ENCODE measurements at places on chromosomes 4 and X.

DNA sequence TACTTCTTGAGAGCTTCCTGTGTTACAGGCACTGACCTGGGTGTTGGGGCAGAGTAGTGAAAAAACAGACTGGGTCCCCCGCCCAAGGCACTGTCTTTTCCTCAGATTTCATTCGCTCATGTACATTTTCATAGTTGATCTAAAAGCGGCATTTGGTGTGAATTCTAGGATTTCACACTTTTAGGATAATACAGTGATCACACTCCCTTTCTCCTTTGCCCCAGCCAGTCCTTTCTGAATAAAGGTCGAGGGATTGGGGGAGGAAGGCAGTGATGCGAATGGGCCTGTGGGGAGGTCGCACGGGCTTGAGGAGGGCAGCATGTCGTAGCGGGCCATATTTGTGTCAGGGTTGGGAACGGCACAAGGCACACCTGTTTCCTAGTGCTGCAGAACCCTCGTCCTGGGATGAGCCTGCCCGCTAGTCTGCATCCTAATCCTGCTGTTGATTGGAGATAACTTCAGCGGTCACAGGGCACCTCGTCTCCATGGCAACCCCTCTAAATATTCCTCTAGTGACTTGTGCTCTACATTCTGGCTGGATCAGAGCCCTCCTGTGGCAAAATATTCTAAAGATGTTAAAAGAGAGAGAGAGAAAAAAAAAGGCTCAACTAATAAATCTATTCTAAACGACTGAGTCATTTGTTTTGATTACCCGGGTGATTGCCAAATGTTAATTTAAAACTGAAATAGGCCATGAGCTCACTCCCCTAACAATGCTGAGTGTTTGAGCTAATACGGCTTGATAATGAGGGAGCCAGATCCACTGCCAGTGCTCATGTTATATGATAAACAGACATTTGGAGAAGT is 21.8 kb downstream of the FHL1 start:
- peak; percentile 97 for DNase-seq

DNA sequence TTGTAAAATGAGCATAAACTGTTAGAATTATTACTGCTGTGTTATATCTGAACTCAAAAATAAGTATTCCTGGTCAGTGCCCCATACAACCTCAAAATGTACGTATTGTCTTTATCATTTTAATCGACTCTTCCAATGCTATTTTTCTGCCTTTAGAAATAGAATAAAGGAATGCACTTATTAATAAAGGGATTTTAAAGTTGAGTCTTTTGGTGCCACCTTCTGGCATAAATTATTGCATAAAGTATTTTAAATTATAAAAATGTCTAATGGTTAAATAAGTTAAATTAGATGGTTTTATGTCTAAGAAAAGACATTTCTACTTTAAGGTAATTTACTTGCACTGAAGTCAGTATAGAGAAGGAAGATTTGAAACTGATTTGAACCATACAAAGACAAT is 424.0 kb upstream of the NDST4 start:
- DNase-seq = no peak

GRCh38 chr4:39085891-39086290 is 23.9 kb downstream of the KLHL5 start:
- DNase-seq = peak; percentile 85

DNA sequence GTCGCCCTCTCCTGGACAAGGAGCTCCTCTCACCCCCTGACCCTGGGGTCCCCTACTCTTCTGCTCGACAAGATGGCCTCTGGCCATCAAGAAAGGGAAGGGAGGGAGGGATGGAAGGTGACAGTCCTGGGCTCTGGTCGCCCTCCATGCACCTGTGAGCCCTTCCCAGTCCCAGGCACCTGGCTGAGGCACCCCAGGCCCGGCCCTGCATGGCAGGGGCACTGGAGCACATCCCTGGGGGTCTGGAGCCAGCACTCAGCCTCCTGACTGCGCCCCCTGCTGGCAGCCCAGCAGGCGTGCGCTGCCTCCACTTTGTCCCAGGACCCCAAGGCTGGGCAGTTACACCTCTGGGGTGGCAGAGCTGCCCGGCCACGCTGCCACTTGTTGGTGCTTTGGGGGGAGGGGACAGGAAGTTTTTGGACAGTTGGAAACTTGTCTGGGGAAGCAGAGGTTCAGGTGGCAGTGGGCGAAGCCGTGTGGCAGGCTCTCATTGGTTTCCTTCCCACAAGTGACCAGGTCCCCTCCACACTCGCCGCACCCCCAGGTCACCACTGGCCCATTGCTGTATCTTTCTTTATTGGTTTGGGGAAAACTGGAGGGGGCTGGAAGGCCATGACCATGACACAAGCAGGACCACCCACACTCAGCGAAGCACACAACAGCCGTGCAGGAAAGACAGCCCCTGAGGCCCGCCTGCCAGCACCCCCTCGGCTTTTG is 4.3 kb downstream of the PNCK start:
- DNase-seq = peak; percentile 23

- no peak for DNase-seq
These were observed 12.5 kb downstream of the ZBTB33 start for GRCh38 chrX:120262859-120263708.

DNA sequence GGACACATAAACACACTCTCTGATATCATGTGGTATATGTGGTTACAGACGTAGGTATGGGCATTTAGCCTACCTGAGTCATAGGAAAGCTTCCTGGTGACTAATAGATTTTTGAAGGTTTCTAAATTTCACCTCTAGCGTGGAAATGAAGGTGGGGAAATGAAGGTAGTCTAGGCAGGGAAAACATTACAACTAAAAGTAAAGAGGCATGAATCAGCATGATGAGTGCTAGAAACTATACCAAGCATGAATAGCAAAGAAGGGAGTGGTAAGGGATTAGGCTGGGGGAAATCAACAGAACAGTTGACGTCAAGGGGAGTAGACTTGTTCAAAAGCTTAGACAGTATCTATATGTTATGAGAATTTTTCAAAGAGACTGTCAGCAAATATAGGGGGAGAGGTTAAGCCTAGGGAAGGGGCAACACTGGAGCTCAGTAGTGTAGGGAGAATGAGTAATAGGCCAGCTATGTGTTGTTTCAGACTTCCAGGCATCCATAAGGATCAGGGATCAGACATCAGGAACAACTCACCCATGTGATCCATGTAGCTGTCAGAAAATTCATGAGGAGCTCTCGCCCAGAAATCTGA is 279.3 kb upstream of the DIPK2B start:
- peak; percentile 88 for DNase-seq

DNA sequence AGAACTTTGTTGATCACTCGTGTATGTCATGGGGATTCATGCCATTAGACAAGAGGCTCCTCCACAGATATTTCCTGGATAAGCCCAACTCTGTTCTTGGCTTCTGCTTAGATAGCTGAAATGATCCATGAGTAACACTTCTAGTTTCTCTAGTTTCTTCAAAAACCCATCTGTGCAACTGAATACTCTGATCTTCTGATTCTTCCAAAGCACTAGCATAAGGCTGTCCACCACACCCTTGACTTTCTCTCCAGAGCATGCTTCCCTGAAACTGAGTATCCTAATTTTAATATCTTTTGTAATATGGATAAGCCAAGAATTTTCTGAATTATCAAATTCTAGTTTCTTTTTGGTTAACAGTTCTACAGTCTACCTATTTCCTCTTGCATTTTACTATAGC is 118.6 kb upstream of the TAPT1 start:
- DNase-seq = no peak

DNA sequence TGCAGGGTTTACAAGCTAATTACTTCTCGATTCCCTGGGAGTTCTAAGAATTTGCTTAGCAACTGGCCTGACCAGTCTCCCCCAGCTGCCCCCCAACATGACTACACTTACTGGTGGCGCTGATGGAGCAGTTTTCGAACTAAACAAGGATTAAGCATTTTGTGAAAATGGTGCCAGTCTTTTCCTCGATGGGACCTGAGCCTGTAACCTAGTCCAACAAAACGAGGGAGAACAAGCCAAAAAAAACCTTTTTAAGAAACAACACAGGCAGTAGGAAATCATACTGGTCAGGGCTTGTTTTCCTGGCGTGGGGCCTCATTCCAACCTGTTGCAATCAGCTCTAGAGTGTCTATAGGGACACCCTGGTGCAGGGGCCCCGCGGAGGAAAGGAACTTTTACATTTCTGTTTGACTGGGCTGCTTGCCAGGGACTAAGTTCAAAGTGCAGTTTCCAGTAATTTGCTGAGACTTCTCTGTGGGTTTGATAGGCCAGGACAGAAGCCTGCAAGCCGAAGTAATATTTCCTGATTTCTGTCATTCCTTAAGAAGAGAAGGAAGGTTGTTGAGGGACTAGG is 158.7 kb downstream of the SPRY1 start:
- DNase-seq = peak; percentile 70

DNA sequence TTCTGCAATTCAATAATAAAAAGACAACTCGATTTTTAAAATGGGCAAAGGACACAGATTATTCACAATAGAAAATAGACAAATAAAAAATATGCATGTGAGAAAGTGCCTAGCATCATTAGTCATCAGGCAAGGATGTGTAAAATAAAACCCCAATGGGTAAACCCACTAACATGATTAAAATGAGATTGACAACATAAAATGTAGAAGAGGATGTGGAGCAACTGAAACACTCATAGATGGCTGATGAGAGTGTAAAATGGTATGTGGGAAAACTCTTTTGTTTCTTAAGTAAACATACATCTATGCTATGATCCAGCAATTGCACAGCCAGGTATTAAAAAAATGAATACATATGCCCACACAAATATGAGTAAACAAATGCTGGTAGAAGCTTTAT is 177.6 kb downstream of the IQCM start:
- DNase-seq = peak; percentile 76

DNA sequence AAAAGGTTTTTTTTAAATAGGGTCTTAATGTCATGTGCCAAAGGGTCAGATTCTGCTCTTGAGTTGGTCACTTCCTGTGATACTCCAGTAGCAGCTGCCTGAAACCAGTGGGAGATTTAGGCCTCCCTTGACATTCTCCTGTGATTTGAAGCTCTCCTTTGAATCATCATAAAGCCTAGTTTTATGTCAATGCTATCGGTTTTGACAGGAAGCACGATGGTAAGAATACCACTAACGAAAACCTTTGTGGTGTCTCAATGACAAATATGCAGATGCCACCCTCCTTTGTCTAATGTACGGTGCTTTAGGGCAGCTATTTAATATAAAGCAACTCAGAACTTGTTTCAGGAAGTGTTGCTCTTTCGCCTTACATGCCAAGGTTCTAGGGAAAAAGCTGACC is 44.2 kb downstream of the CCNI start:
- no peak for DNase-seq

DNA sequence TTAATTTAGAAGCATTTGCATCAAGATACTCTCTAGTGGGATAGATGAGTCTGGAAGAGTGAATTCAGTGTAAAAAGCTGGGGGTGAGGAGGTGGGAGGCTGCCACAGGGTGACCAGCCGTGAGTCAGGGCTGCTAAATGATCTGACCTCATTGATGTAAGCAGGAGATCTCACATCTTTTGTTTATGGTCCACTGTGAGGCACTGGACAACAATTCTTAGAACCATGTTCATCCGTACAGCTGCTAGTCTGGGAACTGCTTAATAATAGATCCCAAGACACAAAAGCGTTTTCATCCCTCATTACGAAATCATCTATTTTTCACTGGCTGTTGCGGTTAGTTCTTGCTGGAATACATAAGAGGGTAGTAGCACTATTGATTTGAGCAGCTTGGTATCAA is 14.1 kb downstream of the KLF3 start:
- DNase-seq = peak; percentile 92

DNA sequence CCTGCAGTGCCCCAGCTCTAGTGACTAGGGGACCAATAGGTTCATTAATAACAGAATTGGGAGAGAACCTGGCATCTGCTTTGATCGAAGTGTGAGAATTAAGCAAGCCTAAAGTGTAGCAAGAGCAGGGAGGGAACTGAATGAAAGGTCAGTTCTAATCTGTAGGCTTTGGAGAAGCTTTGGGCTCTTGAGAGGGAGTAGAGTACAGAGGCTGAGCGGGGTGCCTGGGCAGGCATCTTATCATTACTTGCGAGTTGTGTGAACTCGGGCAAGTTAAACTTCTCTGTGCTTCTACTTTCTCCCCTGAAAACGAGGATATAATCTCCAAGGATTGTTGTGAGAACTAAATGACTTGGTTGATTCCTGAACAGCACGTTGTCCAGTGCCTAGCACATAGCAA is 906 bp upstream of the PARM1 start:
- no peak for DNase-seq

DNA sequence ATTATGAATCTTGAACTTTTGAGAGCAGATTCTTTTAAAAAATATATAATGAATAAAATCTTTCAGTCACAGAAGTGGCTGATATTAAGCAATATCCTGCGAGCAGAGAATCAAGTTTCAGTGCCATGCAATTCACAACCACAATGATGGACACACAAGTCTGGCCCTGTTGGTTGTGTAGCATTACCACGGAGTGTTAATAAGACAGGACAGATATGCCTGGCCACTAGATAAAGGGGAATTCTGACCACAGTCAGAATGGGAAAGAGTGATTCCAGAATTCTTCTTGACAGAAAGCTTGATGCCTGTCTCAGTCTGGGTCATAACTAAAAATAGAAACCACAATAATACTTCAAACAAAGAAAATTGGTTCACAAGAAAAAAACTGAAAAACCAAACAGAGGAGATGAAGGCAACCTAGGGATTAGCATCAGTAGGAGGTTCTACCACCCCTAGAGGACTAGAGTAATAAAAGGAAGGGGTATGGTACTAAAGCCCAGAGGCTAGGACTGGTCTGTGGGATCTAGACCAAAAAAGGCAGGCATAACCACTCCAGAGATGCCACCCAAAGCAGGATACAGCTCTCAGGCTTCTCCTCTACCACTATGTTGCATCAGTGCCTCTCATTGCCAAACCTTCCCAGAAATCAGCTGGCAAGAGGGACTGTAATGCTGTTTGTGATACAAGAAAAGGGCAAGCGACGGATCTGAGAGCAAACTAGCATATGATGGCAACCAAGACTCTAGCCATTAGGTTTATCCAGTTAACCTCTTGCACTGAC is 59.0 kb downstream of the RNF150 start:
- peak; percentile 44 for DNase-seq

DNA sequence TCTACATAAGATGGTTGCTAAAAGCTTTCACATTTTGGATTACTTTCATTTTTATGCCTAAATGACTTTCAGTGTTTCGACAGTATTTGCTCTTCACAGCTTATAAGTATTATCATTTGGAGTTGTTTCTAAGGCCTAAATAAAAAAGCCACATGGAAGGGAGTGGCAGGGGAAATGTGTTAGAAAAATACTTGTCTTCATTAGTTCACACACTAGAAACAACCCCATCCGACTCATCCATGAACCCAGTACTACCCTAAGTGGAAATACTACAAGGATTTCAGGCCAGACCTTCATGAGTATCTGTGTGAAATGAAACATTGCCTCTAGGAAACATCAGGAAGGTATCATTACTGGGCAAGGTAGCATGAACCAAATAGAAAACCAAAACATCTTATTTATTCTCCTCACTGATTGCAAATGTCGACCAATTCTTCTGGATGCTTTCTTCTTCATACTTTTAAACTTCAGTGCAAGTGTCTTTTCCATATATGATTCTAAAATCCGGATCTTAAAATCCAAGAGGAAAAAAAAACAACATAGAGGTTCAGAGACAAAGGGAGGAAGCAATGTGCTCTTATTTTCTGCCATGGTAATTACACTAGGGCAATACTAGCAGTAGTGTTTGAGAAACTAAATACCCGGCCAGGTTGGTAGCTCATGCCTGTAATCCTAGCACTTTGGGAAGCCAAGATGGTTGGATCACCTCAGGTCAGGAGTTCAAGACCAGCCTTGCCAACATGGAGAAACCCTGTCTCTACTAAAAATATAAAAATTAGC is 349.4 kb downstream of the ARHGAP24 start:
- peak; percentile 24 for DNase-seq

GRCh38 chrX:24099394-24099793 is 44.6 kb downstream of the EIF2S3 start:
- DNase-seq = no peak

Measured in EH (cell line).